ENCODE measurements at places on chromosomes 2 and 18.

DNA sequence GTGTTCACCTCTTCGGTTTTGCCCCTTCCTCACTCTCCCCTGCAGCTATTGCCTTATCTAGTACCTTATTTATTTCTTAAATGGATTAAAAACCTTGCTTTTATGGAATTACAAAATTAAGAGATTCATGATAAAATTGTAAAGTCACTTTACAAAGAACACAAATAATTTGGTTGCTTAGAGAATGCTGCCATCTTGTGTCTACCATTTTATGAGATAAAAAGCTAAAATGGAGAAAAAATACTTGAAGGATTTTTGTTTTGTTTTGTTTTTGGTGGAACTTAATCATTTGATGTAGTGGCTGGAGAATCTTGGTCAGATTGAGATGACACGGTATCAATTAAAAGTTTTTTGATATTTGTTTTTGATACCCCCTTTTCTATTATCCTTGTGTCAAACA lies 69.6 kb downstream of the R3HDM1 start:
- DNase-seq: no peak

- DNase-seq: no peak
Measured at GRCh38 chr2:105450471-105450870, 51.6 kb upstream of the FHL2 start.

DNA sequence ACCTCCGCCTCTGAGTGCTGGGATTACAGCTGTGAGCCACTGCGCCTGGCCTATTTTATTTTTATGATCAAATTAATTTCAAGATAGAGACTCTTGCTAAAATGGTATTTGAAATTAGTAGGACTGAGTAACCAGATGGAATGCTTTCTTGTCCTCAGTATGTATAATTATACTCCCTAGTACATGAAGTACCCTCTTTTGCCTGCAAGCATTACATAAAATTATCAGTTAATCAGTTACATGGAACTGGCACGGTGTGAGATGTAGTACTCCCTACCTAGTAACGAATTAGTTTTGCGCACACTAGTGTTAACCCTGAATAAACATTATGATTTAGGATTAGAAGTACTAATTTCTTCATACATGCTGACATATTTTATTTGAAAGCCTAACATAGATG lies 41.6 kb downstream of the RBBP8 start:
- DNase-seq: no peak

GRCh38 chr2:161434118-161434517 lies 18.0 kb downstream of the TBR1 start:
- no peak for DNase-seq

- peak; percentile 53 for DNase-seq
Measured at GRCh38 chr2:3282056-3282998, 95.3 kb downstream of the EIPR1 start.

GRCh38 chr18:24841536-24841935 lies 381.1 kb downstream of the HRH4 start:
- DNase-seq: no peak

DNA sequence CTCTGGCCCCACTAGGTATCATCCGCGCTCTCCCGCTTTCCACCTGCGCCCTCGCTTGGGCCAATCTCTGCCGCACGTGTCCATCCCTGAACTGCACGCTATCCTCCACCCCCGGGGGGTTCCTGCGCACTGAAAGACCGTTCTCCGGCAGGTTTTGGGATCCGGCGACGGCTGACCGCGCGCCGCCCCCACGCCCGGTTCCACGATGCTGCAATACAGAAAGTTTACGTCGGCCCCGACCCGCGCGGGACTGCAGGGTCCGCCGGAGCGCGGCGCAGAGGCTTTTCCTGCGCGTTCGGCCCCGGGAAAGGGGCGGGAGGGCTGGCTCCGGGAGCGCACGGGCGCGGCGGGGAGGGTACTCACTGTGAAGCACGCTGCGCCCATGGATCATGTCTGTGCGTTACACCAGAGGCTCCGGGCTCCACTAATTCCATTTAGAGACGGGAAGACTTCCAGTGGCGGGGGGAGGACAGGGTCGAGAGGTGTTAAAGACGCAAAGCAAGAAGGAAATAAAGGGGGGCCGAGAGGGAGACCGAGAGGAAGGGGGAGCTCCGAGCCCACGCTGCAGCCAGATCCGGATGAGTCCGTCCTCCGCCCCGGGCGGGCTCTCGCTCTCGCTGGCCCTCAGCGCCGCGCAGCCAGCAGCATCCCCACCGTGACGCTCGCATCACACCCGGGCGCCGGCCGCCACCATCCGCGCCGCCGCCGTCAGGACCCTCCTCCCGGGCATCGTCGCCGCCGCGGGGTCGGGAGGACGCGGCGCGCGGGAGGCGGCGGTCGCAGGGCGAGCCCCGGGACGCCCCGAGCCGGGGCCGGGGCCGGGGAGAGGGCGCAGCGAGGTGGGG lies 664 bp downstream of the NETO1 start:
- no peak for DNase-seq

GRCh38 chr2:38185012-38185491 lies 109.1 kb upstream of the CYP1B1 start:
- no peak for DNase-seq

- DNase-seq: no peak
Measured at GRCh38 chr2:145909766-145910165, 1389.8 kb upstream of the ZEB2 start.

DNA sequence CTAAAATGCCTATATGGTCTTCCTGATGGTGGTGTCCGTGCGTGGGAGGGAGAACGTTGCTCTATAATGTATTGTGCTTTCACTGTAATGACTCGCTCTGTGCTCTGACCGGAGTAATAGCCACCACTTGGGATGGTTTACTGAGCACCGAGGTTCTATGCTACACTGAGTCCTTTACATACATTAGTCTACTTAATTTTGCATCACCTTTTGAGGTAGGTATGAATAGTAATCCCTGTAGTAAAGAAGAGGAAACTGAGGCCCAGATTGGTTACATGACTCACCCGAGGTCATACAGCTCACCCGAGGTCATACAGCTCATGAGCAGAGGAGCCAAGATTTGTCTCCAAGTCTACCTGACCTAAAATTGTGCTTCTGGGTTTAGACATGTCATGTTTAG lies 79.5 kb downstream of the ARMC9 start:
- no peak for DNase-seq

GRCh38 chr18:78518805-78519204 lies 460.8 kb upstream of the SALL3 start:
- no peak for DNase-seq

DNA sequence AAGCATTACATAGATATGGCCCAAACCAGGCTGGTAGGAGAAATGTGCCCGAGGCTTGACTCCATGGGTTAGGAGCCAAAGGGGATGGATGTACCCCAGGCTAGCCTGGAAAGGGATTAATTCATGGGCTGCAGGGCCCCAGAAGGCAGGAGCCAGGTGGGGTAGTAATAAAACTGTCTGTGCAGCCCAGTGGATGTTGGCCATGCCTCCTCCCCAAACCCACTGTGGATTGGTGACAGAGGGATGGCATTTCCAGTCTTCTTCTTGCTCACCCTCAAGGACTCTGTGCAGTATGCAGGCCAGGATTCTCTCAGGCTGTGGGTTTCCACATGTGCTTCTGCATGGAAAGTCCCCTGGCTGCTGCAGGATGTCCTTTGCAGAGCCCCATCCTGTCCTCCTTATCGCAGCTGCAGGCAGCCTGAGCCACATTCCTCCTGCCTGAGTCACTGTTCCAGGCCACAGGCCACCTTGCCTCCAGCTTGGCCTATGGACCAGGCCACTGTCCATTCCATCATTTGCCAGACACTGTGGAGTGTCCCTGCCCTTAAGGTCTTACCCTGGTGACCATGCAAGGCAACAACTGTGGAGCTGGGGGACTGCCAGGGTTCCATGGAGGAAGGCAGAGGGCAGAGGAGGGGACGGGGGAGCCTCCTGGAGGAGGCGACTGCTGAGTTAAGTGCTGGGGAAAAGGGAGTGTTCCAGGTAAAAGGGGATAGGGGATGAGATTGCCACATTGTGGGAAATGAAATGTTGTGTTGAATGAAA lies 38.9 kb downstream of the INO80C start:
- DNase-seq: no peak

- no peak for DNase-seq
Measured at GRCh38 chr18:26134107-26134506, 438 bp downstream of the PSMA8 start.

DNA sequence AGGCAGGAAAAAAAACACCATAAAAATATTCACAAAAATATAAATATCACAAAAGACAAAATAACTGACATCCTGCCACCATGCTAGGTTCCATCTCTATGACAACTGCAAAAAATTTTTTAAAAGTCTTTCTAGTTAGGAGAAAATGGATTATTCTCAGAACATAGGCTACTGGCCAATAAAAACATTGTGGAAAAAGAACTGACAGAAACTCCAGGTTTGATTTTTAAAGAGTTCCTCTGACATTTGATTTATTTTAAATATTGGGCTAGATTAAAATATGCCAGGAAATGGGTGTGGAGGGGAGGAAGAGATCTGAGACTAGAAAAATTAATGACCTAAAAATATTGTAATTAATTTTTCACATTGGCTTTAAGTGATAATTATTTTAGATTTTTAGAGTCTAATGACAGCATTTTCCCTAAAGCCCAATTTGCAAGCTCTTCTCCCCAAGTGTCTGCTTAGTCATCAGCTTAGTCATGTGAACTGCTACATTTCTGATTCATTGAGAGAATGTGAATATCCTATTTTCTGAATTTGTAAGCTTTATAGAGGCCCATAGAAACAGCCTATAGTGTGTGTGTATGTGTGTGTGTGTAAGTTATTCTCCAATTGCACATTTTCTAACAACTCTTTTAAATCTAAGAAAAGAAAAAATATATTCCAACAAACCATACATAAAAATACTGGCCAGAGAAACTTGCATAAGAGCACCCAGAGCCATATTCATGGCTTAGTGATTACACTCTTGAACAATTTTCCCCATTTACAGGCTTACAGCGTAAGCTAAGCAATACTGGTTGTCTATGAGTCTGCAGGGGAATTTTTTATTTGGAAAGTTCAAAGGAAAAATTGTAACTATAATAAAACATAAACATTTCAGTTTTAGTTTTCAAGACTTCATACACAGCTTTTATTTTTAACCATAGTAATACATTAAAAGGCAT lies 48.4 kb downstream of the TMEFF2 start:
- DNase-seq: no peak

GRCh38 chr2:221572219-221572820 lies at the start of gene EPHA4:
TSS of gene EPHA4 (minus strand) at chr2:221572304. CDS start at chr2:221572248, 56 bp downstream.
- peak; percentile 91 for DNase-seq

- DNase-seq: peak; percentile 84
Measured at GRCh38 chr2:47323009-47323821, 79.7 kb upstream of the MSH2 start.

DNA sequence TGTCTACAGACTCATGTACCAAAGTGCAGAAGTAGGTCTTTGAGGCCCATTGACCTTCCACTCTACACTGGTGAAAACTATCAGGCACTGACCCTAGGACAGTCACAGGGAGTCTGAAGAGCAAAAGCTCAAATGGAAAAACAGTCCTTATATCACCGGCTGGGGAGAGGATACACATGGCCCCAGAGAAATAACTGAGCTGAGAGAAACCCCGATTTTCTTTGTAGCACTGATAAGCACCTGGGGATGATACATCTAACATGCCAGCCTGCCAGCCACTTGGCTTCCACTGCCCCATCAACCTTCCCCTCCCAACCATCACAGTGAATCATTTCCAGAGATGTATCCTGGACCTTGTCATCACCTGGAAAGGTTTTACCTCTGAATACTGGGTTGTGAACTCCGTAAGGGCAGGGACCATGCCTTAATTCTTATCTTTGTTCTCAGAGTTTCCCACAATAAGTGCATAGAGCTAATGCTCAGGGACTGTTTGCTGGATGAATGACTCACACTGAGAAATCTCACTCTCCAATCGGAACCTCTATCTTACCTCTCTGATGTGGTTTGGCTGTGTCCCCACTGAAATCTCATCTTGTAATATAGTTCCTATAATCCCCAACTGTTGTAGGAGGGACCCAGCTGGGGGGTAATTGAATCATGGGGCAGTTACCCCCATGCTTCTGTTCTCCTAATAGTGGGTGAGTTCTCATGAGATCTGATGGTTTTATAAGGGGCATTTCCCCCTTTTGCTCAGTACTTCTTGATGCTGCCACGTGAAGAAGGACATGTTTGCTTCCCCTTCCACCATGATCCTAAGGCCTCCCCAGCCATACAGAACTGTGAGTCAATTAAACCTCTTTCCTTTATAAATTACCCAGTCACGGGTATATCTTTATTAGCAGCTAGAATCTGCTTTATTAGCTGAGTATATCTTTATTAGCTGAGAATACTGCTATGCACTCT lies 37.1 kb downstream of the EVA1A start:
- no peak for DNase-seq

GRCh38 chr2:175256806-175257585 lies 75.5 kb upstream of the ATP5MC3 start:
- DNase-seq: no peak

- DNase-seq: no peak
Measured at GRCh38 chr2:133651861-133652260, 83.6 kb upstream of the NCKAP5 start.

DNA sequence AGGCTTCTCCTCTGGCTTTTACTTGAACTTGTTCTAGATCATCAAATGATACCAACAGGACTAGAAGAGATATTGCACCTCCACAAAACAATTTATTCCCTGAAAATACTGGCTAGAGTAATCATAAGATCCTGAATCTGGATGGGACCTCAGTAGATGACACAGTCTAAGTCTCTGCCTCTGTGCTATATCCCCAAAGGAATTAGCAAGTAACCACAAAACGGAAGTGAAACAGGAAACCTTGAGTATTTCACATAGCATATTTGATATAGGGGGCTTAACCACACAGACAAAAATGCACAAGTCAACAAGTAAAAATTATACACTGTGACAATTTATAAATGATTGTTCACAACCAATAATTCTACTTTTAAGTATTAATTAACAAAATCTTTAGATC lies 456.9 kb upstream of the TNP1 start:
- DNase-seq: no peak

DNA sequence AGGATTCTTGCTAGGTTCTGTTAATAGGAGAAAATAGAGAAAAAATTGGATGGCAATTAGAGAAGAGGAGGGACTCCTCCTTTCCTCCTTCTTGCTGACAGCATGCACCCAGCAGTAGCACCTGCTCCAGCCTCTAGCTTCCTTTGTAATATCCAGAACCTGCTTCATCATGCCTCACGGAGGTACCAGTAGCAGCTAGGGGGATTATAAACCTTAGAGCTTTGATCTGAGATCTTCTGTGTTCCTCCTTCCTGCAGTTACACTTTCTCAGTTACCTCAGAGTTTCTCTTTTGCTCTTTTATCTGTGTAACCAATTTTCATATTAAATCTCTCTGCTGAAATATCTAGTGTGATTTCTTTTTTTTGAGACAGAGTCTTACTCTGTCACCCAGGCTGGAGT lies 16.6 kb downstream of the DPP4 start:
- DNase-seq: no peak

GRCh38 chr2:160064916-160065315 lies 2.5 kb upstream of the PLA2R1 start:
- DNase-seq: no peak

GRCh38 chr18:8065773-8066172 lies 498.7 kb downstream of the PTPRM start:
- no peak for DNase-seq

GRCh38 chr2:16700551-16701259 lies 35.1 kb upstream of the CYRIA start:
- DNase-seq: no peak

GRCh38 chr18:26657631-26658581 lies 109.6 kb upstream of the KCTD1 start:
- DNase-seq: no peak

Measured in type B pancreatic cell (in vitro differentiated cells).